NCI-H446 (cell line): ENCODE measurements at places on chromosomes 7 and 10.

DNA sequence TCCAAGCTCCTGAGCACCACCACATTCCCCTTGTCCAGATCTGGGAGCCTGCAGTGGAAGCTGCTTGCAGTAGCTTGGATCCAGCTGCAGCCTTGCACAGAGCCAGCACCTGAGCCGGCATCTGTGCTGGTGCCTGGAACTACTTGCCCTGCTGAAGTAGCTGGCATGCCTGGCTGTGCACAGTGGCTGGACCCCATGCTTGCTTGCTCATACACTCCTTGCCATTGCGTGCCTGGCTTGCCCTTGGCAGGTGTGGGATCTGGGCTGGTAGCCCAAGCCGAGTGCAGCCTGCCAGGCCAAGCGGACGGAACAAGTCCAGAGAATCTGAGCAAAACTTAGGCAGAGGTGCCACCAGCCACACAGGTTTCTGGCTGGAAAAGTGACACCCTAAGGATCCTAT lies 759.9 kb downstream of the IPMK start:
- DNase-seq = no peak

GRCh38 chr10:59106441-59106840 lies 70.0 kb upstream of the PHYHIPL start:
- no peak for DNase-seq

DNA sequence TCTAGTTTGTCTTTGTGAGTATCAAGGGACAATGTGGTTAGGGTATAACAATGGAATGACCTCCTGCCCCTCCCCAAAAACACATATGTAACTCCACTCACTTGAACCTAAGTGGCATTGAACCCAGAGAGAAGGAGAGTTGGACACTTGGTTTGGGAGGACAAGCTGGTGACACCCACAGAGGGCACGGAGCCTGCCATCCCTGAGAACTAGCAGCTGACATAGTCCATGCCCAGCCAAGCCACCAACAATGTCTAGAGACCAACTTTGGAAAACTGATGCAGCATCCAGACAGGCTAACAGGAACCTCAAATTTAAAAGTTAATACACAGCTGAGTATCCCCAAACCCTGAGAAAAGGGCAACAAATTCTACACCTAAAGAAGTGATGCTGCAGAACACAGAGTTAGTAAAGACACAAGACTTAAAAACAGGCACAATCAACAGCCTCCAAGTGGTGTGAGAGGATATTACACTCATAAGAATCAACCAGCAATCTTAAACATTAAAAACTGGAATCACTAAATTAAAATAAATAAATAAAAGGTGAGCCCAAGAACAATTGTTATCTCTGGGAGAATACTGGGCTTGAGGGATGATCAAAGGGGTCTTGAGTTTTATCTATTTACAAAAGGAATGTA lies 27.2 kb downstream of the NUDCD3 start:
- no peak for DNase-seq

GRCh38 chr7:123643495-123644441 lies 11.9 kb upstream of the LMOD2 start:
- no peak for DNase-seq

DNA sequence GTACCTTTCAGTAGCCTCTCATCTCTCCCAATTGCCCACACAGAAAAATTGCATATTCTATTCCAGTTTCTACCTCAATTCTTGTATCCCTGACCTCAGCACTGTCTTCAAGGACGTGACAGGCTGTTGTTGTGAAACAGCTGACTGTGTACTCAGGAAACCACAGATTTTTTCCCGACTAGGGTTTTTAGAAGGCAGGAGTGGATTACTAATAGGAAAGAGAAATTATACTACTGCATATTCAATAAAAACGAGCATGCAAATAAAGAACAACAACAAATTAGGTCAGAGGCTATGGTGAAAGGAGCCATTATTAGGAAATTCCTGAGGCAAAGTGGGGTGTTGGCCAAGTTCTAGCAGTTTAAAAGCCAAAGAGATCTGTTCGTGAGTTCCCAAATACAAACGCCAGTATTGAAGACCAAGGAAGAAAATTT lies 93.4 kb downstream of the DOCK4 start:
- no peak for DNase-seq
